Neural crest cell (in vitro differentiated cells): ENCODE measurements at places on chromosomes 12 and 14. TPM values are rescaled to one million over a fixed set of nuclear protein-coding genes. Genes with fewer than 3 reads are reported as not detected.

The TAS2R42 gene
- not detected in 2 replicates for total RNA-seq

The MYF6 gene
- total RNA-seq: not detected in 2 replicates

The AMHR2 gene
- total RNA-seq: not detected in 2 replicates

The NEUROD4 gene
- 6.9 and 7.3 TPM in 2 replicates for total RNA-seq

The CCDC184 gene
- 12.6 and 12.8 TPM in 2 replicates for total RNA-seq

The LRFN5 gene
- total RNA-seq: 1.3 and 1.5 TPM in 2 replicates

The INHBE gene
- total RNA-seq: 0.36 and 0.61 TPM in 2 replicates

The FBXW8 gene
- 34.8 and 37.9 TPM in 2 replicates for total RNA-seq

The LMO3 gene
- 26.5 and 34.1 TPM in 2 replicates for total RNA-seq

The FAM90A1 gene
- not detected in 2 replicates for total RNA-seq

The LRP1-AS gene
- total RNA-seq: not detected in 2 replicates

DNA sequence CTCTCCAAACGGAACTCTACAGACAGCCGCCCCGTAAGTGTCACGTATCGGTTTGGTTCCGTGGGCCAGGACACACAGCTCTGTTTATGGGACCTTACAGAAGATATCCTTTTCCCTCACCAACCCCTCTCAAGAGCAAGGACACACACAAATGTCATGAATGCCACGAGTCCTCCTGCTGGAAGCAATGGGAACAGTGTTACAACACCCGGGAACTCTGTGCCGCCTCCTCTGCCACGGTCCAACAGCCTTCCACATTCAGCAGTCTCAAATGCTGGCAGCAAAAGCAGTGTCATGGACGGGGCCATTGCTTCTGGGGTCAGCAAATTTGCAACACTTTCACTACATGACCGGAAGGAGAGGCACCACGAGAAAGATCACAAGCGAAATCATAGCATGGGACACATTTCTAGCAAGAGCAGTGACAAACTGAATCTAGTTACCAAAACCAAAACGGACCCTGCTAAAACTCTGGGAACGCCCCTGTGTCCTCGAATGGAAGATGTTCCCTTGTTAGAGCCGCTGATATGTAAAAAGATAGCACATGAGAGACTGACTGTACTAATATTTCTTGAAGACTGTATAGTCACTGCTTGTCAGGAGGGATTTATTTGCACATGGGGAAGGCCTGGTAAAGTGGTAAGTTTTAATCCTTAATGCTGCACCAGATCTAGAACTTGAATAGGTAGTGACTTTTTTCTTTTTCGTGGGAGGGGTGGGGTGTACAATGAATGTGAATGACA is 69.7 kb downstream of the WDR20 start:
- H3K27me3 ChIP-seq: no peaks in the 10 kb centered on the region
- peaks cover 2% of the 10 kb centered on the region for H3K4me1 ChIP-seq
- H3K27ac ChIP-seq: no peak overlapping the region
- no peak for DNase-seq
- H3K4me3 ChIP-seq: no peak overlapping the region

- H3K4me3 ChIP-seq: peak overlapping the region; percentile 28
- peaks cover 16% of the 10 kb centered on the region for H3K4me1 ChIP-seq
- peaks cover 2% of the 10 kb centered on the region for H3K36me3 ChIP-seq
Observed at GRCh38 chr14:103329401-103330347, 4.4 kb upstream of the EIF5 start.

DNA sequence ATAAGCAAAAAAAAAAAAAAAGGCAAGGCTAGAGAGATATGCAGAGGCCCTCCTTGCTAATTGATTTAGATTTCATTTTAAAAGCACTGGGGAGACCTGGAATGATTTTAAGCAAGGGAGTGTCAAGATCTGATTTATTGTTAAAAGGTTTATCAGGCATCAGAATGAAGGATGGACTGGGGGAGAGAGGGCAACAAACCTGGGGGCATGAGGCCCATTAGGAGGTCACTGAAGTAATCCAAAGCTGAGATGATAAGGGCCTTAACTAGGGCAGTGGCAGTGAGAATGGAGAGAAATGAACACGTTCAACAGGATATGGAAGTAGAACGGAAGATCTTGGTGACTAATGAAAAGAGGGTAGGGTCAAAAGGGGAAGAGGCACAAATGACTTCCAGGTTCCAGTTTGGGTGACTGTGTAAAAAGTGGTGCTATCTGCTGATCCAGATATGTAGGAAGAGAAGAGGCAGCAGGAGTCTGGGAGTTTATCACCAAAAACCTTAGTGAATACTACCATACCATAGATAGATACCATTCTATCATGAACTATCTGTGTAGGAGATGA is 24.0 kb downstream of the KITLG start:
- no peaks in the 10 kb centered on the region for H3K36me3 ChIP-seq
- no peak overlapping the region for H3K27ac ChIP-seq
- H3K27me3 ChIP-seq: no peaks in the 10 kb centered on the region

DNA sequence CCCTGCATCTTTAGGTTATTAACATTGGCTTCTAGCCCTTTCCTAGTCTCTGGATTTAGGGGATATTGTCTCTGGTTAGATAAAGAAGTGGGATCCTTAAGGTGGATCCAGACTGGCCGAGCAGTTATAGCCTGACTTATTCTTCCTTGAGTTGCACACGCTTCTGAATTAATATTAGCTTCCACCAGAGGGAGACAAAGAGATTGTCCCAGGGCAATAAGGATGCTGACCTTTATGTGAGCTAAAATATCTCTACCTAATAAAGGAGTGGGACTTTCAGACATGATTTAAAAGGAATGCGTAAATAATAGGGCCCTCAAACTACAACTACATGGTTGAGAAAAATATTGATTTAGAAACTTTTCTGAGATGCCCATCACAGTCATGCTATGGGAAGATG is 139.7 kb downstream of the SLCO1B3 start:
- no peaks in the 10 kb centered on the region for H3K36me3 ChIP-seq
- H3K27ac ChIP-seq: no peak overlapping the region
- H3K27me3 ChIP-seq: no peaks in the 10 kb centered on the region
- no peak overlapping the region for H3K4me3 ChIP-seq
- no peaks in the 10 kb centered on the region for H3K4me1 ChIP-seq

DNA sequence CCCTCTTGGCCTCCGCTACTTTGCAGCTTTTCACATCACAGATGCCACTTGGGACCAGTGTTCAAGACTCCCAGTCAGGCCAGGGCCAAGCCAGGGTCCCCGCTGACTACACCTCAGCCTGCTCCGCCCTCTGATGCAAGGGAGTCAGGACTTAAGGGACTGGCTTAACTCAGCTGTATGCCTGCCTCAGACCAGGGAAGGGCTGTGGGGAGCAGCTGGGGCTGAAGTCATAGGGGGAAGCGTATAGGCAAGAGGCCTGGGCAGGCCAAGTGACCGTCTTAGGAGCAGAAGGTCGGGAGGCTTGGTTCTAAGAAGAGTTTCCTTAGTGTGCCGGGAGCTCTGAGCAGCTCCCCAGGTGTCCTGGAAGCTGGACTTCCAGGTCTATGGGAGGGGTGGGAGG is 21.9 kb downstream of the KDM2B start:
- peak overlapping the region; percentile 91 for H3K27ac ChIP-seq
- H3K4me1 ChIP-seq: no peaks in the 10 kb centered on the region
- H3K4me3 ChIP-seq: no peak overlapping the region
- no peaks in the 10 kb centered on the region for H3K27me3 ChIP-seq
- no peak for DNase-seq
- H3K36me3 ChIP-seq: no peaks in the 10 kb centered on the region

GRCh38 chr12:71782017-71782416 is 27.4 kb downstream of the RAB21 start:
- peaks cover 6% of the 10 kb centered on the region for H3K36me3 ChIP-seq
- H3K27ac ChIP-seq: no peak overlapping the region
- H3K4me1 ChIP-seq: no peaks in the 10 kb centered on the region
- no peak overlapping the region for H3K4me3 ChIP-seq
- no peak for DNase-seq

DNA sequence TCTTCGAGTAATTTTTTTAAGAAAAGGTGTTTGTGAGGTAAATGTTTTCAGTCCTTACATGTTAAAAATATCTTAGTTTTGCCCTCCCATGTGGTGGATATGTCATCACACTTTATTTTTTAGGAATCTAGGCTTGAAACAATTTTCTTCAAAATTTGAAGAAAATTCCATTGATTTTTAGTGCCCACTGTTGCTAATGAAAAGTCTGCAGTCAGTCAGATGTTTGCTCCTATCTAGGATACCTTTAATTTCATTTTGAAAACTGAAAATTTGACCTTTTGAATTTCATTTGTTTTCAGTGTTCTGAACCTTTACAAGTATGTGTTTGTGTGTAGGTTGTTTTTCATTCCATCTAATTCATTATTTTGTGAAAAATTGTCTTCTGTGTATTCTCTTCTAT is 105.4 kb downstream of the LRRK2 start:
- H3K27me3 ChIP-seq: no peaks in the 10 kb centered on the region
- no peak overlapping the region for H3K27ac ChIP-seq
- H3K4me3 ChIP-seq: no peak overlapping the region
- no peaks in the 10 kb centered on the region for H3K4me1 ChIP-seq
- DNase-seq: no peak
- peaks cover 27% of the 10 kb centered on the region for H3K36me3 ChIP-seq

DNA sequence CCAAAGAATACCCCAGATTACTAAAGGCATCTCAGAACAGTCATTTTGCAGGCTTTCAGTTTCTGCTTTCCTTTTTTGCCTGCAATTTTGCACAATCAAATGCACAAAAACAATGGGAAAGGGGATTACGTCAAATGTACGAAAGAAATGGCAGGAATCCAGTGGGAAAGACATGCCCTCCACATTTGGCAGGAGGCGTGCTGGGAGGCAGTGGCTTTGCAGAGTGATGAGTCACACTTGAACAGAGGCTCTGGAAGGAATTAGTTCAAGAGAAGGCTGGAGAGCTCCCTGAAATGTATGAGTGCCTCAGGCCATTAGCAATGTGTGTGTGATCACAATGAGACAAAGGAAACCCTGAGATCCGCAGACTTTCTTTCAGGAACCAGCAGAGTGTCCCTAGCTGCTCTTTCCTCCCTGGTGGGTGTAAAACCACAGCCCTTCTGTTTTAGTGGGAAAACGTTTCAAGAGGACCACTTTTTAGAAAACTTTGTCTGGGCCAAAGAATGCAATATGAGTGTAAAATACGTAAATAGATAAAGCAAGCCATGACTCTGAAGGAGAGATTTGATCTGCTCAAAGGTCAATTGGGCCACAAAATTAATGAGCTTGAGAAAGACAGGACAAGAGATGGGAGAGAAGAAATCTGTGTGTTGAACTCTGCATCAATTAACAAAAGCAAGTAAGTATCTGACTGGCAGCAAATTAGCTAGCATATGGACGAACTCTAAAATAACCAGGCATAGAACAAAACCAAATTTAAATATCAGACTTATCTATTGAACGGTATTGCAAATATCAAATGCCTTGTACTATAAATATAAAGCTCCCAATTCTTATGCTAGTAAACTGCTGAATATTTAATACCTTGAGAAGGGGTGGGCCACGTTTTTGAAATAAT is 155.4 kb upstream of the PDE3A start:
- no peaks in the 10 kb centered on the region for H3K27me3 ChIP-seq
- H3K36me3 ChIP-seq: peaks cover 5% of the 10 kb centered on the region
- peak overlapping the region; percentile 57 for H3K4me3 ChIP-seq
- peak; percentile 37 for DNase-seq
- peak overlapping the region; percentile 96 for H3K27ac ChIP-seq

DNA sequence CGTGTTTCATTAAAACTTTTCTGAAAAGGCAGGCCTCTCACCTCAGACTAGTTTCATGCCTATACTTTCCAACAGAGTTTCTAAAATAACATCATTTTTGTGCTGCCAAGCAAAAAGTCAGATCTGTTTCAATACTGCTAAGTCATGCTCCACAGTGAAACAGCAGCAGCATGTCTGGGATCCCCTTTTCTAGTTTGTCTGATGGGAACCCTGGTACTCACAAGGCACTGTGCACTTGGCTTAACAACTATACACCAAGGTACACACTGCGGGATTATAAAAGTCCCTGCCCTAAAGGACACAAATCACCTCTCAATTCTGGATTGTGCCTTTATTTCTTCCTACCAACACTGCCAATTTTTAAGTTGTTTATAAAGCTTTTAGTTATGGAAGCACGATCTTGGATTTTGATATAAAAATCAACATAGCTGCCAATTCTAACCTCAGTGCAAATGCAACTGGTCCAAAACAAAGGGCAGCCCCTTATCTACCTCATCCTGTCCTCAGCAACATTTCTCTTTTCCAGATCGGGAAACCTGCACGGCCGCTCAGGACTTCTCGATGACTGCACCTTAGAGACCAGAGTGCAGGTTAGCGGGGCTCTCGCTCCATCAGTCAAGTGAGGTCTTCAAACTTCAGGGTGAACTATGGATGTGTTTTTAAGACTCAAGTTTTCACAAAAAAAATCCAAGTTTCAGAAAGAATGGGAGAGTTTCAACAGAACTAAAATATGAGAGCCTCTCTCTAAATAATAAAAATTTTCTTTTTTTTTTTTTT is 1.7 kb upstream of the EIF5 start:
- DNase-seq: no peak
- H3K4me1 ChIP-seq: peaks cover 38% of the 10 kb centered on the region
- H3K27ac ChIP-seq: peak overlapping the region; percentile 91
- H3K36me3 ChIP-seq: peaks cover 21% of the 10 kb centered on the region
- H3K4me3 ChIP-seq: peak overlapping the region; percentile 87
- peaks cover 4% of the 10 kb centered on the region for H3K27me3 ChIP-seq

DNA sequence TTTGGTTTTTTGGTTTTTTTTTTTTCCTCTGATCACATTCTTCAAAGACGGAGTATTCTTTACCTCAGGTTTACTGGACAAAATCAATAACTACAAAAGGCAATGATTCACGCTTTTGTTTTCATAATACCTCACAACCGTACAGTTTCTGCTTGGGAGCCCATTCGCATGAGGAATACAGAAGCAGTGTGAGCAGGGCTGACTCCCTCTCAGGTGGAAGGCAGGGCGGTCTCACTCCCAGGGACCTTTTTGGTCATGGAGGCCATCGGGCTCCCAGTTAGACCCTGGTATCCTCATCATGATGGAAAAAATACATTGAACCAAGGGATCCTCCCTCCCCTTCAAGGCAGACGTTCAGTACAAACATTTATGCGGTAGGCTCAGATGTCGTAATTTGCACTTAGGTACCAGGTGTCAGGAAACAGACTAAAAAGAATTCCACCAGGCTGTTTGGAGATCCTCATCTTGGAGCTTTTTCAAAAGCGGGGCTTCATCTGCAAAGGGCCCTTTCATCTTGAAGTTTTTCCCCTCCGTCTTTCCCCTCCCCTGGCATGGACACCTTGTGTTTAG is 19.0 kb upstream of the TIGAR start:
- H3K4me3 ChIP-seq: no peak overlapping the region
- H3K36me3 ChIP-seq: peaks cover 22% of the 10 kb centered on the region
- H3K27me3 ChIP-seq: no peaks in the 10 kb centered on the region

GRCh38 chr14:33484264-33484663 is 466.6 kb downstream of the EGLN3 start:
- H3K4me1 ChIP-seq: peaks cover 17% of the 10 kb centered on the region
- no peak overlapping the region for H3K4me3 ChIP-seq
- no peak overlapping the region for H3K27ac ChIP-seq
- no peak for DNase-seq
- no peaks in the 10 kb centered on the region for H3K36me3 ChIP-seq
- no peaks in the 10 kb centered on the region for H3K27me3 ChIP-seq

- no peaks in the 10 kb centered on the region for H3K4me1 ChIP-seq
- no peak for DNase-seq
- H3K36me3 ChIP-seq: no peaks in the 10 kb centered on the region
- H3K27me3 ChIP-seq: no peaks in the 10 kb centered on the region
Observed at GRCh38 chr12:25121110-25121509, 73.8 kb downstream of the DNAI7 start.
